ENCODE measurements at places on chromosomes 2 and 18. TPM values are rescaled to one million over a fixed set of nuclear protein-coding genes. Genes with fewer than 3 reads are reported as not detected.

DNA sequence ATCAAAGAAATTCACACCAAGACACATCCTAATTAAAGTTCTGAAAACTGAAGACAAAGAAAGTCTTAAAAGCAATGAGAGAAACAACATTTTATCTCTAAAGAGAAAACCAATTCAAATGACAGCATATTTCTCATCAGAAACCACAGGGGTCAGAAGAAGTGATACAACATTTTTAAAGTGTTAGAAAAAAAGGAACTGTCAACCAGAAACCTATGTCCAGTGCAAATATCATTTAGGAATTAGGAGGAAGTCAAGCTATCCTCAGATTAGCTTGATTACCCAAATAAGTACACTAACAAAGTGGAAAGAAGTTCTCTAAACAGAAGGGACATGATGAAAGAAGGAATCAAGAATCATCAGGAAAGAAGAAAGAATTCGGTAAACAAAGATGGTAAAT is 59.5 kb upstream of the BCL2L11 start:
- no peak for DNase-seq

GRCh38 chr2:121005453-121005852 is 269.8 kb downstream of the GLI2 start:
- no peak for DNase-seq

DNA sequence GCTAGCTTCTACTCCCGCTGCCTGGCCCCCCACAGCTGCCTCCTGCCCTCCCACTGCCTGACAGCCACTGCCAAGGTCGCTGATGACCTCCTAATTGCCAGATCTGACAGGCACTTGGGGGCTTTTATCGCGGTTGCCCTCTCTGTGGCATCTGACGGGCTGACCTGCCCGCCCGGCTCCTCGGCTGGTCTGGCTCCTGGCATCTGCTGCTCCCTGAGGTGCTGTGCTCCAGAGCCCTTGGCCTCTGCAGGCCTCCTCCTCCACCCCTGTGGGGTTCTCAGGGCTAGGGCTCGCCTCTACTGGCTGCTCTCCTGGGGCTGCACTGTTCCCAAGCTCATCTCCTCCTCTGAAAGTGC is 43.1 kb downstream of the INHBB start:
- no peak for DNase-seq

Gene REG3G
- not detected for total RNA-seq

- no peak for DNase-seq
These were observed 1.5 kb downstream of the GPC1 start for GRCh38 chr2:240436683-240437550.

Gene LYPD1
- not detected for total RNA-seq

Gene IMPACT
- total RNA-seq, result 30.8 TPM

GRCh38 chr2:156908825-156909224 is 348.7 kb upstream of the GALNT5 start:
- DNase-seq, result no peak

DNA sequence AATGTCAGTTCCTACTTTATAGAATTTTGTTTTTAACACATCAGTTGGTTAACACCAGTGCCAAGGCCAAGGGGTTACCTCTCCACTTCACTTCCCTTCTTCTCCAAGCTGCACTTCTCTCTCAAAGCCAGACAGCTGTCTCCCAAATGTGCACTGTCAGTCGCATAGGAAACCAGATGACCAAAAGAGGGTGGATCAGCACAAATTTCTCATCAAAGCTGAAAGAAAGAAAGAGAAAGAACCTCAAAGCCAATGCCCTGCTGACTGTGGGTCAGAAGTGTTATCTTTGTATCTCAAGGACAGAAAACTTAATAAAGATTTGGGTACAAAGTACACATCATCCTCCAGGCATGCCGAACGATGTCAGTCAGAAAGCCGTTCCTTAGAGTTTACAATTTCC is 32.2 kb downstream of the SPATS2L start:
- DNase-seq, result no peak

Gene STAT4
- total RNA-seq, result 1.7 TPM

Gene BOLL
- total RNA-seq, result not detected

- DNase-seq, result no peak
These were observed 168.5 kb upstream of the SLC39A10 start for GRCh38 chr2:195488567-195488966.

- DNase-seq, result no peak
These were observed 5.0 kb downstream of the MGAT5 start for GRCh38 chr2:134258684-134259388.

All from left colon (tissue), 2 donors.